ENCODE measurements at places on chromosomes 3 and 15. TPM values are rescaled to one million over a fixed set of nuclear protein-coding genes. Genes with fewer than 3 reads are reported as not detected.

Gene QARS1
- 138 TPM for total RNA-seq

Gene MYEF2
- 7.5 TPM for total RNA-seq

Gene MUC4
- 0.12 TPM for total RNA-seq

Gene EXD1
- not detected for total RNA-seq

- H3K36me3 ChIP-seq, result no peaks in the 10 kb centered on the region
- H3K4me3 ChIP-seq, result no peak overlapping the region
- H3K4me1 ChIP-seq, result no peaks in the 10 kb centered on the region
- no peaks in the 10 kb centered on the region for H3K27me3 ChIP-seq
Measured at GRCh38 chr3:107999215-107999775, 91.5 kb downstream of the CD47 start.

DNA sequence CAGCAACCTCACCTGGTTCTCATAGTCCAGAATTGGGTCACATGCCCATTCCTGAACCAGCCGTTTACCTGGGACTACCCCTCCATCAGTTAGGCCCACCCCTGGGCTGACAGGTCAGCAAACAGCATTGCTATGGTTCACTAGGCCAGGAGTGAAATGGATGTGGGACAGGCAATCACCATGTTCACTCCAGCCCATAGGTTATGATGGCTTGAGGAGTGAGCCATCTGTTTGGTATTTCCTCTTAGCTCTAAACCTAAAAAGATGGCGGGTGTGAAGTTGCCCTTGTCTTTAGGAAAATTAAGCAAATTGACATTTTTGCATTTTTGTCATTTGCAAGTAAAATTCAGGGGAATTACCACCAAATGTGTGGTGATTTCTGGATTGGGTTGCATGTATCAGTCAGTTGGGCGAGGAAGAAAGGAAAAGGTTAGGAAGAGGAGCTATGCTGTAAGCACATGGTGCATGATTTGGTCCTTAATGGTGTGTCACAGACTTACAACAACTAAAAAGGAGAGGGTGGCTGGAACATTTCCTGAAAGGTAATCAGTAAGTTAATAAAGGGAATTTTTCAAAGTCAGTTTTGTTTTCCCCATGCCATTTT, 17.2 kb downstream of the NXPE3 start:
- no peak overlapping the region for H3K27ac ChIP-seq
- H3K27me3 ChIP-seq, result no peaks in the 10 kb centered on the region
- H3K4me3 ChIP-seq, result no peak overlapping the region
- DNase-seq, result no peak
- H3K4me1 ChIP-seq, result peaks cover 17% of the 10 kb centered on the region
- H3K36me3 ChIP-seq, result peaks cover 47% of the 10 kb centered on the region

DNA sequence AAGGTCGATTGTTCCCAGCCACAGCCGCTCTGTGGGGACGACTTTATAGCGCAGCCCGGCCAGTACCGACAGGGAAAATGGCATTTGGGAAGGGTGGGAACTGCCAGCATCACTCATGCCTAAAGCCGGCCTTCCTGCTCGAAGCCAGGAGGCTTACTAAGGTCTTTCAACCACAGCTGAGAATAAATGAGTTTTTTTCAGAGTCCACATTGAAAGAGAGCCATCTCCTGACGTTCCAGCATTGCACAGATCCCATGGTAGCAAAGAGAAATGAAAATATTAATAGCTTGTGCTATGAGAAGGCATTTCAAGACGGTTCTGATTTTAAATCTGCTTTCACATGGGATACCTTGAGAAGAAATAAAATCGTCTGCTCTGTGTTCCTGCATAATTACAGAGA, 230.2 kb upstream of the IGF1R start:
- DNase-seq, result no peak
- no peaks in the 10 kb centered on the region for H3K36me3 ChIP-seq
- no peak overlapping the region for H3K4me3 ChIP-seq
- H3K27me3 ChIP-seq, result peaks cover 8% of the 10 kb centered on the region

- H3K36me3 ChIP-seq, result no peaks in the 10 kb centered on the region
- DNase-seq, result no peak
- H3K4me1 ChIP-seq, result no peaks in the 10 kb centered on the region
- no peak overlapping the region for H3K4me3 ChIP-seq
- H3K27ac ChIP-seq, result peak overlapping the region; percentile 9
- H3K27me3 ChIP-seq, result no peaks in the 10 kb centered on the region
Measured at GRCh38 chr15:50059883-50060282, 59.1 kb downstream of the ATP8B4 start.

DNA sequence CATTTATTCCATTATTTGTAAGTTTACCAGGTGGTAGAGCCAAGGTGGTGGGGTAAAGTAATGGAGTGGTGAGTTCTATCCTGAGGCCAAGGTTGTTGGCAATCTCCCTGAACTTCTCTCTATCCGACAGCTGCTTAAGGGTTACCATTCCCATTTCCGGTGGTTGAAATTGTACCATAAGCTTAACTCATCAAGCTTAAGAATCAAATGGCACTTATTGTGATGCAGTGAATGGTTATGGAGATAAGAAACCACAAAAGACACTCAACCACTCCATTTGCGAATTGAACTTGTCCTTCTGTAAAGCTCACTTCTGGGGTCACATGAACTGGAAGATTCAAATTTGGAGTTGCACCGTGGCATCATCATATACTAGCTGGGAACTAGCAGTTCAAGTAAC, 287.4 kb upstream of the SLCO3A1 start:
- H3K4me3 ChIP-seq, result no peak overlapping the region
- no peak overlapping the region for H3K27ac ChIP-seq
- no peaks in the 10 kb centered on the region for H3K36me3 ChIP-seq
- no peak for DNase-seq

GRCh38 chr15:74983725-74984231, 11.6 kb upstream of the SCAMP5 start:
- H3K27ac ChIP-seq, result no peak overlapping the region
- H3K27me3 ChIP-seq, result no peaks in the 10 kb centered on the region
- no peak for DNase-seq
- no peaks in the 10 kb centered on the region for H3K36me3 ChIP-seq
- H3K4me3 ChIP-seq, result no peak overlapping the region
- no peaks in the 10 kb centered on the region for H3K4me1 ChIP-seq

GRCh38 chr15:90685591-90686434, 31.3 kb upstream of the BLM start:
- no peaks in the 10 kb centered on the region for H3K27me3 ChIP-seq
- no peak overlapping the region for H3K4me3 ChIP-seq
- H3K4me1 ChIP-seq, result no peaks in the 10 kb centered on the region
- no peak for DNase-seq

DNA sequence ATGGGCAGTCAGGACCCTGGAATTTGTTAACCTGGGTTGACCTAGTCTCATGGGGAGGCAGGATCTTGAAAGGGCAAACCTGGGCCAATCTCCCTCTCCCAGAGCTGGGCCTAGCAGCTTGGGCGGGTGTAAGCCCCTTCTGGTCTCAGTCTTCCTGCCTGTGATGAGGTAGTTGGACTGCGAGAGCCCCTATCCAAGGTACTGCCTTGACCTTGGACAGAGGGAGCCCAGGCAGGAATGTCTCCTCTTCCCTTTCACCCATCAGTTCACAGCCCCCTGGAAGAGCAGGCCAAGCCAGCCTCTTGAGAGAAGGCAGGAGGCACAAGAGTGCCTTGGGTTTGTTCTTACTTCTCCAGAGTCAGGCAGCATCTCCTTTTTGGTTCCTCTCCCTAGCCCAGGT, 24.7 kb upstream of the SEMA3F start:
- H3K27me3 ChIP-seq, result no peaks in the 10 kb centered on the region
- no peaks in the 10 kb centered on the region for H3K36me3 ChIP-seq
- H3K27ac ChIP-seq, result no peak overlapping the region

DNA sequence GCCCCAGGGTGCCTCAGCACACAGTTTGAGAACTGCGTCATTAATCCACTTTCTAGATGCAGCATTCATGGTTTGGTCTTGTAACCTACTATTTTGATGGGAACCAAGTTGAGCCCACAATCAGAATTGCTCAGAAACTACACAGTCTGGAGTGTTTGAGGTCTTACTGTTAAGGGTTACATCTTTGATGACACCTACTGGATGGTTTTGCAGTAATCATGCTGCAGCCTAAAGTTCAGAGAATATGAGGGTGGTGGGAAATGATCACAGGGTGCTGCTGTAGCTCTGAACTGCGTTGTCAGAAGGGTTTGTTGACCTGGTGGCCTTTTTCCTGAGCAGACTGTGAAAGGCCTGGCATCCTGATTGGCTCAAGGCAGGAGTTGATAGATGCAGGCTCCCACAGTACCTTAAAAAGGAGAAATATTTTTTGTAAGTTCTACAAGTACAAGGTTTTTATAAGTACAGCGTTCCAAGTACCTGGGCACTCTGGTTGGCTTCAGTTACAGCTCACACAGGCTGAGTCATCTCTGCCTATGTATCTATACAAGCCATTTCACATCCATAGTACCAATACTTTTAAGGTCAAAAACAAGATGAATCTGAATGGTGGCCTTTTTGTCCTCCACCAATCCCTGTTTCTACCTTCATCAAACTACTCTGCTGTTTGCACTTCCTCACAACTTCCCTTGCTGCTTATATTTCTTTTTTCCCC, 60.5 kb upstream of the ACKR4 start:
- peaks cover 4% of the 10 kb centered on the region for H3K4me1 ChIP-seq
- no peak for DNase-seq
- no peaks in the 10 kb centered on the region for H3K27me3 ChIP-seq

GRCh38 chr3:42975955-42976354, 3.2 kb upstream of the GASK1A start:
- H3K4me3 ChIP-seq, result no peak overlapping the region
- no peak overlapping the region for H3K27ac ChIP-seq
- H3K4me1 ChIP-seq, result no peaks in the 10 kb centered on the region
- DNase-seq, result no peak
- no peaks in the 10 kb centered on the region for H3K27me3 ChIP-seq

GRCh38 chr3:31188112-31188511, 293.7 kb upstream of the GADL1 start:
- H3K27me3 ChIP-seq, result no peaks in the 10 kb centered on the region
- H3K4me1 ChIP-seq, result no peaks in the 10 kb centered on the region
- no peak overlapping the region for H3K4me3 ChIP-seq
- DNase-seq, result peak; percentile 61
- no peaks in the 10 kb centered on the region for H3K36me3 ChIP-seq

GRCh38 chr15:57541805-57542504, 49.7 kb upstream of the MYZAP start:
- H3K27ac ChIP-seq, result no peak overlapping the region
- H3K27me3 ChIP-seq, result no peaks in the 10 kb centered on the region
- peak; percentile 91 for DNase-seq
- H3K4me3 ChIP-seq, result no peak overlapping the region
- no peaks in the 10 kb centered on the region for H3K4me1 ChIP-seq

DNA sequence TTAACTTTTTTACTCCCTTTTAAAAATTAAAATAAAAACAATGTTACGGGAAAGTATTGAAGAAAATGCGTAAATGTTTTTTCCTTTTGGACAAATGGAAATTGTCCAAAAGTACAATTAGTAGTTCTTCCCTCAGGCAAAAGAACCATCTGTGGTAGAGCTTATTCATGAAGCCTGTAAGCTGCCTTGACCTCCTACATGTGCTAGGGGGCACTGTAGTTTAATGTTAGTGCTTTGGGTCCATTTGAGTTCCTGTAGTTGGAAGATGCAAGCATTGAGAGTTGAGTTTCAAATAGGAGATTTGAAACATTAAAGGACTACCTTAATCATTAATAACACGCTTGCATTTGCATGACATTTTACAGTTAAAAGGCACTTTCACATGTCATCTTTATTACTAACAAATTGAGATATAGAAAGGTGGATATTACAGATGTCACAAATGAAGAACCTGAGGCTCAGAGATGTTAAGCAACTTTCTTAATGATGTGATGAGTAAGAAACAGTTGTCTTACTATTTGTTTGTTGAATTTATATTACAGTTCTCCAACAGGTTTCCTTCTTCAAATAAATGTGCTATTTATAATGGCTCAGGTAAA, 1.8 kb upstream of the ZNF385D start:
- H3K27me3 ChIP-seq, result no peaks in the 10 kb centered on the region
- peaks cover 17% of the 10 kb centered on the region for H3K4me1 ChIP-seq
- no peak overlapping the region for H3K4me3 ChIP-seq
- H3K36me3 ChIP-seq, result no peaks in the 10 kb centered on the region

DNA sequence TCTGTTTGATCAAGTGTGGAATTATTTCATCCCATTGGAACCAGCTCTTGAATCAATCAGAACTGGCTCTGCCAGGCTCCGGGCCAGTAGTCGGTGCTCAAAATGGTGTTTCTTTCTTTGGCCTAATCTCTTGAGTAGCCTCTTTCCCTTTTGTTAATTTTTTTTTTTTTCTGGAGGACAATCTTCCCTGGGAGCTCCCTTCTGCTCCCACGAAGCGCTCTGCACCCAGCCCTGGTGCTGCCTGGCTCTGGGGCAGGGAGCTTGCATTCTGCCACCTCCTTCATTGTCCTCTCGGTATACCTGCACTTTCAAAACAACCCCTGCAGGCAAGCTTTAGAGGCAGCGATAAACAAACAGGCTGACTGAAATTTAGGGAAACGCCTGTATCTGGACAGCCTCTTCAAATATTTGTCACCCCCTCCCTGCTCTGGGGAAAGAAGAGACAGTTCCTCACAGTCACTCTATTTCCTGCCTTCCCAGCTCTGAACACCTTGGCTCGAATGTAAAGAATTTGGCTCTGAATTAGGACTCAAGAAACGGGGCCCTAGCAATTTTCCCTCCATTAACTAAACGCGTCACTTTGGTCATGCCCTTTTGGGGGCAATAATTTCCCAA, 1.1 kb upstream of the THSD4 start:
- no peak overlapping the region for H3K27ac ChIP-seq
- DNase-seq, result no peak

DNA sequence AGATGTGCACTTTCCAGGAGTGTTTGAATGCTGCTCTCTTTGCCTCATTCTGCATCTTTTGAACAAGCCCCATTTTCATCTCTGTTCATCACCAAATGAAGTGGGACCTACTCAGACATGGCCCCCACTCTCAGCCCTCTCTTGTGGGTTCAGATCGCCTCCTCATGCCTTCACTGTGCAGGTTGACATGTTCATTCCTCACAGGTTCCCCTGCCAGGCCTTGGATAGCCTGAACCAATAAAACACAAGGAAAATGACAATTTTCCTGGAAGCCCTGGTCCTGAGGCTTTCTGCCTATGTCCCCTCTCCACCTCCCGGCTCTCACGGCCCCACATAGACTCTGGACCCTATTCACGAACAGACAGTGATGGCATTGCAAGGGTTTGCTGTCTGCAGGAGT, 17.7 kb downstream of the KLF15 start:
- H3K27me3 ChIP-seq, result no peaks in the 10 kb centered on the region
- DNase-seq, result peak; percentile 46

- no peaks in the 10 kb centered on the region for H3K4me1 ChIP-seq
- no peak for DNase-seq
- no peaks in the 10 kb centered on the region for H3K27me3 ChIP-seq
- H3K4me3 ChIP-seq, result no peak overlapping the region
Measured at GRCh38 chr15:27463525-27464088, 492.6 kb downstream of the GABRG3 start.

All from right atrium auricular region (tissue), 2 donors.